ENCODE measurements at places on chromosomes 12 and 14.

- DNase-seq = no peak
Measured at GRCh38 chr14:101175731-101176534, 272.4 kb upstream of the RTL1 start.

DNA sequence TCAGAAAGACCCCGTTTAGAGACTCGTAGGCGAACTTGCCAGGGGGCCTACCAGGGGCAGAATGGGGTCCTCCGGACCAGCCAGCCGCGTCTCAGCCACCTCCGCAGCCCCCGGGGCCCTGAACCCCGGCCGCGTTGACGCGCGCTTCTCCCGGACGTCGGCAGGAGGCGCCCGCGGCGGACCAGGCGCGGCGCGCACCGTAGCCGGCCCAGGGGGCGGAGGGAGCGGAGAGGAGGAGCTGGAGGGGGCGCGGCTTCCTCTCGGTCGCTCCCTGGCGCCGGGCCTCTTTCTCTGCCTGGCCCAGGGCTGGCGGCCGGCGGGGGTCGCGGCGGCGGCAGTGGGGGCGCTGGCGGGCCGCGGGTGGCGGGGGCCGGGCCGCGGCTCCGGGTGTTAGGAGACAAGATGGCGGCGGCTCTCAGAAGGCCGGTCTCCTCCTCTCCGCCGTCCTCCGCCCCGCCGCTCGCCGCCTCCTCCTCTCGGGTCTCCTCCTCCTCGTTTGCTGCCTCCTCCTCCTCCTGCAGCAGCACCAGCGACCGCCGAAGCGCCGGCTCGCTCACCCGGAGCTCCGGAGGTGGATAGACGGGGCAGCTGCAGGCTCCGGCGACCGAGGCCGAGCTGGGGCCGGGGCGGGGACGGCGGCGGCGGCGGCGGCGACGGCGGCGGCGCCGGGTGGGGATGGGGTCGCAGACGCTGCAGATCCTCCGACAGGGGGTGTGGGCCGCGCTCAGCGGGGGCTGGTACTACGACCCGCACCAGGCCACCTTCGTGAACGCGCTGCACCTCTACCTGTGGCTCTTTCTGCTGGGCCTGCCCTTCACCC lies at the start of gene PCNX1:
TSS of gene PCNX1 (plus strand) at position 284 of the 820 bp plus-strand sequence. CDS start at position 676, 392 bp downstream.
- DNase-seq = peak; percentile 90

- no peak for DNase-seq
Measured at GRCh38 chr14:101817501-101818001, 56.0 kb downstream of the PPP2R5C start.

GRCh38 chr14:103928011-103928890 lies at the start of gene TDRD9:
TDRD9 (plus strand) TSS chr14:103928456; CDS start chr14:103928510, 54 bp downstream.
- DNase-seq = no peak

DNA sequence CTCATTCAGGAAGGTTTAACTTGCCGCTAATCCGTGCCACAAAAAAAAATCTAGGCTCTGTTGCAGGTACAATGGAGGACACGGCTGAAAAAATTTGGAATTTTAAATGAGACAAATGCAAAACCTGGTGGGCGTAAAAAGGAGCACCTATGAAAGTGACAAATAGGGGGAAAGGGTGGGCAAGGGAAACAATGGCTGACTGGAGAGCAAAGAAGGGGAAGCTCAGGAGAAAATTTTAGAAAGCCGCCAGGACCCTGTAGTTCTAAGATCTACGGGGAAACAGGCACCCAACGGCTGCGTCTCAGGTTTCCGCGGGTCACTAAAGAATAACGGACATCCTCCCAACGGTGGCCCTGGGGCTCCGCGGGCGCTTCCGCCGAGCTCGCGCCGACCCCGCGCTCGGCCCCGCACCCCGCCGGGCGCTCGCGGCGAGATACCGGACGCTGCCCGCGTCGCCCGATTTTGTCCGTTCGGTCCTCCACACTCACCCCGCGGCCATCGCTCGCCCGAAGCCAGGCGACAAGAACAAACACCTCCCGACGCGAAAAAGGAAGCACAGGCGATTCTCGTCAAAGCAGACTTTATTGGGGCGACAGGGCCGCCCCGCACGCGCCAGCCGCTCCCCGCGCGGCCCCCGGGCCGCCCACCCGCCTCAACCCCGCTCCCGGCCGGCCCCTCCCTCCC lies 1.1 kb upstream of the YY1 start:
- DNase-seq = peak; percentile 60

DNA sequence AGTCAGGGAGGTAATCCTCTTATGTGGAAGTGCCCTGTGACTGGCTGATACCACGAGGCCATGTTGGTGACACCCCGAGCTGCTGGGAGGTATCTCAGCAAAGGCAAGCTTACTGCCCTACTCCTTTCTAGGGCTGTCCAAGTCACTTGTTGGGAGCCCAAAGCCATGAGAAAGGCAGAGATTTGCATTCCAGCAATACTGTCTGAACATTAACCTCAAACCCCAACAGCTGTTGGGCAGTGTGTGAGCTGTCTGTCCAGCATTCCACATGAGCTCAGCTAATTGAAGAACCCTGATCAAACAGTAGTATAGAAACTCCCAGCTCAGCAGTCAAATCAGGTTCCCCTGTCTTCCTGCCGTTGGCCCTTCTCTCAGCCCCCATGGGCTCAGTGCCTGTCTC lies 9.2 kb downstream of the ABHD4 start:
- DNase-seq = no peak

GRCh38 chr14:26791117-26791806 lies 193.4 kb upstream of the NOVA1 start:
- no peak for DNase-seq

DNA sequence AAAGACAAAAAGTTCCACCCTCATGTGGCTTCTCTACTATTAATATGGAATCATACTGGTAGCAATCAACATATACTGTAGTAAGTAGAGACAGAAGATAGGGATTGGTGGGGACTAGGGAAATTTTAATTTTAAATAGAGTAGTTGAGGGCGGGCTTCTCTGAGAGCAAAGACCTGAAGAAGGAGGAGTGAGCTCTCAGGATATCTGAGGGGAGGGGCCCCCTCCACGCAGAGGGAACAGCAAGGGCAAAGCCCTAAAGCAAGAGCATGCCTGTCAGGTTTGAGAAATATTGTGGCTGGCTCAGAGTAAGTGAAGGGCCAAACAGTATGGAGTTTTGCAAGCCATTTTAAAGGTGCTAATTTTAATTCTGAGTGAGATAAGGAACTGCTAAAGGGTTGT lies 64.3 kb downstream of the PCNX1 start:
- DNase-seq = no peak

DNA sequence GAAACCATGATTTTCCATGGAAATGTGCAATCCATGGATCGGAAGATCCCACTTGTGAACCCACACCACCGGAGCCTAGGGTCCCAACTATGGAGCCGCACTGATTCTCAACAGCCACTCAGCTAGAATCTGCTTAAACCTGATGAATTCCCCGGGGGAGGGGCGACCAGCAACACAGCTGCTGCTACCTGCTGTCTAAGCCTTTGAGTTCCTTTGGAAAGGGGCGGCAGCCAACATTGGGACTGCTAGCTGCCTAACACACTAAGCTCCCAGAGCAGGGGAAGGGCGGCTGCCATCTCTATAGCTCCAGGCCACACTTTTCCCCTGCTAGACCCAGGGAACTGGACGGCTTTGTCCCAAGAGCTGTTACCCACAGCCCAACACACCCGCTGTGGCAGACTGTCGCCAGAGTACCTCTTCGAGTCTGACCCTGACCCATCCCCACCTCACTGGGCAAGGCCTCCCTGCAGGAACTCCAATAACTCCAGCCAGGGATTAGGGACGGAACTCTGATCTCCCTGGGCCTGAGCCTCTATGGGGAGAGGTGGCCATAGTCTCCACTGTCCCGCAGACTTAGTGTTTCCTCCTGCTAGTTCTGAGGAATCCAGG lies 205.8 kb upstream of the SLC16A7 start:
- no peak for DNase-seq

- DNase-seq = no peak
Measured at GRCh38 chr12:114164351-114164750, 198.2 kb upstream of the RBM19 start.

DNA sequence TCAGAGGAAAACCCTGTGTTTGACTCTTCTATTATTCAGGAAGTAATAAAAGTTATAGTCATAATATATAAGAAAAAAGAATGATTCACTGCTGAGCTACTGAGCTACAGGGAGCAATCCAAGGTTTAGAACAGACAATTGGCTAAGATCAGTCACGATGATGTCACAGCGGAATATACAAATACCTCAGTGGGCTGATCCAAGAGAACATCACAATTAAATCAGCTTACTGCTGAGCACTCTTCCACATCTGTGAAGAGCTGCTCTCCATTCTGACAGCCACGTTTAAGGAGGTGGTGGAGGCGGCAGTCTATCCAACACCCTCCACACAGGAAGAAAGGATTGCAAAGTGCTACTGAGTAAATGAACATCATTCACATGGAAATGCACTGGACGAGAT lies 271.0 kb downstream of the APAF1 start:
- no peak for DNase-seq

DNA sequence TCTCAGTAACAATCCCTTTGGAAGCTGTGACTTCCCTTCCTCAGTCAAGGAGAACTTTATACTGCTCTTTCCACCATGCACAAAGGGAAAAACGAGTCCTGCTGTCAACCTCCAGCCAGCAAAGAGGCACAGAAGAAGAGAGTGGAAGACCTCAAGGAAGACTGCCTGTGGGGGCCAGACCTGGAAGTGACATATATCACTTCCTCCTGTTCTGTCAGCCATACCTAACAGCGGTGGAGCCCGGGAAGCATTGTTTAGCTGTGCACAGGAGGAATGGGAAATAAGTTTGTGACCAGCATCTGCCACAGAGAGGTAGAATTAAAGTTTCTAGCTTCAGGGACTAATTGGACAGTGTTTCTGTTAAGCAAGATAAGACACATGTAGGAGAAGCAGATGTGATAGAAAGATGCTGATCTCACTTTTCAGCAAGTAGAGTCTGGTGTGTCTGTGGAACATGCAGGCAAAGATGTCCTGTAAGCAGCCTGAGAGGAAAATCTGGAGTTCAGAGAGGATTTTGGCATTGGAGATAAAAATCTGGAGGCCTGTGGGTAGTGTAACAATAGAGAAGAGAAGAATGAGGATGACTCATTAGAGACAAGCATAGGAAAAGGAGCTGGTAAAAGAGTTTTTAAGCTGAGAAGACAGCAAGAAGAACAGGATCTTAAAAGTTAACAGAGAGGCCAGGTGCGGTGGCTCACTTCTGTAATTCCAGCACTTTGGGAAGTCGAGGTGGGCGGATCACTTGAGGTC lies 141.6 kb upstream of the CPSF6 start:
- DNase-seq = no peak

DNA sequence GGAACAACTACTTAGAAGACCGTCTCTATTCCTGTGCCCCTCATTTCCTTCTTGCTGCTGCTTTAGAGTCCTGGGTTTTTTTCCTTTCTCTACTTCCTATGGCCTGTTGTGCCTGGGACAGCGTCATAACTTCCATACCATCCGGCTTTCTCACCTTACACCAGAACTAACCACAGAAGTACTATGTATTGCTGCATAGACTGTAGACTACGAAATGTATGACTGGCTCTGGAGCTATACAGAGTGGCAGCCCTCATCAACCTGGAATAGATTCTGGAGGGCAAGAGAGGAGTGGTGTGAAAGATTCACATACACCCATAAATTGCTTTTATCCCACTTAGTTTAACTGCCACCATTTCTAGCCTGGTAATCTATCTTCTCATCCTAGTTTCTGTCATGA lies 16.9 kb upstream of the SRP54 start:
- DNase-seq = no peak
